ENCODE measurements at places on chromosomes 12 and 14.

GRCh38 chr14:103196716-103197115 is 73.5 kb downstream of the TNFAIP2 start:
- DNase-seq = no peak

- no peak for DNase-seq
Observed at GRCh38 chr12:69991690-69992288, 166.8 kb downstream of the MYRFL start.

DNA sequence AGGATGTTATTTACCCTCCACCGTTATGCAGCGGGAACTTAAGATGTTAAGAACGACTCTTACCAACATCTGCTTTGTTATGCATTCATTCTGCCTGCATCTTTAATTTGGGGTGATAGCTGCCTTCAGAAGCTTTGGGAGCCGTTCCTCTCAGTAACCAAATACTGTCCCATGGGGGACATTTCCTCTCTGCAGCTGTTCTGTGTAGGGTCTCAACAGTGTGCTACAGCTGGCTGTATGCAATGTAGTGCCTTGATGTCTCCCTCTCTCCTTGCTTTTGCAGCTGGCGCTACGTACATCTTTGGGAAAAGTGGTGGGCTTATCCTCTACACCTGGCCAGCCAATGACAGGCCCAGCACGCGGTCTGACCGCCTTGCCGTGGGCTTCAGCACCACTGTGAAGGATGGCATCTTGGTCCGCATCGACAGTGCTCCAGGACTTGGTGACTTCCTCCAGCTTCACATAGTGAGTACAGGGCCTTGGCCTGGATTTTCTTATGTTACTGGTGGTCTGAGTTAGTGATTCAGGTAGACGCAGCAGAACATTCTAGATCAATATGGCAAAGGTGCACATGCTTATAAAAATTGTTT is 744.3 kb downstream of the DIO2 start:
- DNase-seq = no peak

GRCh38 chr12:48039151-48039550 is 34.9 kb upstream of the COL2A1 start:
- no peak for DNase-seq

GRCh38 chr12:76830436-76830835 is 48.4 kb downstream of the CSRP2 start:
- no peak for DNase-seq

GRCh38 chr12:2057795-2058408 is 5.1 kb downstream of the CACNA1C start:
- no peak for DNase-seq

GRCh38 chr12:79555028-79555925 is 135.5 kb downstream of the PAWR start:
- no peak for DNase-seq

DNA sequence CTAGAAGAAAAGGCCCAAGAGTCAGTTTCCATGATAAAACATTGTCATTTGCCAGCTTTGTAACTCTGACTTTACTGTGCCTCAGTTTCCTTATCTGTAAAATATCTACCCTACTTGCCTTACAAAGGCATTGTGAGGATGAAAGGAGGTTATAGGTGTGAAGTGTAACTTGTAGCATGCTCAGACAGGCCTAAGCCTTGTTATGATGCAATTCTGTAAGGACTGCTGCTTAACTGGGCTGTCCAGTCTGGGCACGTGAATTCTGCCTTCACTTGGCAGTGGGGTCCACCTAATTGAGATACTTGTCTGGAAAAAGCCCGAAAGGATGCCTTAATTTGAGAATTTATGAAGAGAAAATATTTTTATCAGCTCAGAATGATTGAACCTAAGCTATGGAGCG is 114.5 kb upstream of the DYRK2 start:
- DNase-seq = no peak

- DNase-seq = no peak
Observed at GRCh38 chr14:100031506-100032281, 33.5 kb upstream of the EVL start.

DNA sequence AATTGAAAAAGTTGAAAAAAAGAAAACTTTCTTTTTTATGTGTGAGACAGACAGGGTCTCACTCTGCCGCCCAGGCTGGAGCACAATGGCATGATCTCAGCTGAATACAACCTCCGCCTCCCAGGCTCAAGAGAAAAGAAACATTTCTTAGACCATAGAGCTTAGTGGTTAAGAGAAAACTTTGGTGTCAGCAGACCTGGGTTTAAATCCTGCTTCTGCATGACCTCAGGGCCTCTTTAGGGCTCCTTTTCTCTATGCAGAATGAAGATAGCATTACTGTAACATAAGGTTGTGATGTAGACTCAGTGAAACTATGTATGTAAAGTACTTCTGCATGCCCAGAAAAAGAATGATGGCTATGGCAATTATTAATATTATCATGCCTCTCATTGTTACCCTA is 104.7 kb upstream of the NUDT4 start:
- no peak for DNase-seq

DNA sequence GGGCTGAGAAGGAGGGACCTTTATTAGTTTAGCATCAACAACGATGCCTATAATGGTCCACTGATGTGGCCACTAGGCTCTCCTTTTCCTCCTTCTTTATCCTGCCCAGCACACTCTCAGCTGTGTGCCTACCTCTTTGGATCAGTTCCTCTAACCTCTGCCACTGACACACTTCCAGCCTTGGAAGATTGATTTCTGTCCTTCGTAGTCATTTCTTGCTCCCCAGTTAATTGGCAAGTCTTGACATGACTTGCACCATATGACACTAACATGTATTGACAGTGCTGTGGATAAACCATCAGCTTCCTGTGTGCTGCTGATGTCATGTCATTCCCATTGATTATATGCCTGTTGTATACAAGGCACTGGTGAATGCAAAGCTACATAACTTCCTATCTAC is 90.2 kb upstream of the PLEKHG7 start:
- DNase-seq = no peak

DNA sequence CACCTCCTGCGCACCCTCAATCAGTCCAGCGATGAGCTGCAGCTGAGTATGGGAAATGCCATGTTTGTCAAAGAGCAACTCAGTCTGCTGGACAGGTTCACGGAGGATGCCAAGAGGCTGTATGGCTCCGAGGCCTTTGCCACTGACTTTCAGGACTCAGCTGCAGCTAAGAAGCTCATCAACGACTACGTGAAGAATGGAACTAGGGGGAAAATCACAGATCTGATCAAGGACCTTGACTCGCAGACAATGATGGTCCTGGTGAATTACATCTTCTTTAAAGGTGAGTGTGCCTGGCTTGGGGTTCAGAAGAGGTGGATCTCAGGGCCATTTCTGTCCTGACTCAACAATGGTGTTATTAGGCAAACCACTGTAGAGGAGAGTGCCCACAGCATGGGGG is 2.6 kb downstream of the SERPINA3 start:
- DNase-seq = no peak

GRCh38 chr14:55347748-55348147 is 63.9 kb downstream of the ATG14 start:
- DNase-seq = no peak

- DNase-seq = no peak
Observed at GRCh38 chr14:55698051-55698450, 118.0 kb downstream of the KTN1 start.

- no peak for DNase-seq
Observed at GRCh38 chr12:115709540-115710011, 567.9 kb downstream of the MED13L start.

DNA sequence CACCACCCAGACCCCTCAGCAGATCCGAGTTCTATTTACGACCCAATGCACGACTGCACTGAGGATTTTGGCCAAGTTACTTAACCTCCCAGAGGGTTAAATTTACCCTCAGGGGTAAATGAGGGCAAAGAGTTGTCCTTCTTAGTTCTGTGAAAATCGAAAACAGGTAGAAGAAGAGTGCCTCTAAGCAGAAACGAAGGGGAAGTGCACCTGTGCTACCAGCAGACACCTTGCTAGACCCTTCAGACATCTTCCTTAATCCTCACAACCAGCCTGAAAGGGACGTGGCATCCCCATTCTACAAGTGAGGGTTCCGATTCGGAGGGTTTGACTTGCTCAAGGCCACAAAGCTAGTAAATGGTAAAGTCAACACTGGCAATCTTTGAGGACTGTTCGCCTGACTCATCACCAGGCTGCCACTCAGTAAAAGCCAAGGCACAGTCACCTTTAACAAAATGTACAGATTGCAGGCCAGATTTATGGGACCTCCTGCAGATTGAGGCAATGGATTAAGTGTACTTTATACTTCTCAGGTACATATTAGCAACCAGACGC is 1.6 kb downstream of the GSG1 start:
- DNase-seq = peak; percentile 27

Data from activated CD4-positive, alpha-beta T cell treated with anti-CD3 and anti-CD28 coated beads, Interleukin-2, amount 50 U/mL, for 48 hours (primary cell).